ENCODE measurements at places on chromosomes 12 and 14.

GRCh38 chr14:52878469-52878868, 72.4 kb downstream of the FERMT2 start:
- H3K27me3 ChIP-seq = no peaks in the 10 kb centered on the region
- H3K4me1 ChIP-seq = no peaks in the 10 kb centered on the region
- no peak overlapping the region for H3K27ac ChIP-seq
- no peak overlapping the region for H3K4me3 ChIP-seq
- no peaks in the 10 kb centered on the region for H3K36me3 ChIP-seq

- H3K27ac ChIP-seq = no peak overlapping the region
- DNase-seq = no peak
- no peak overlapping the region for H3K4me3 ChIP-seq
- H3K4me1 ChIP-seq = no peaks in the 10 kb centered on the region
Measured at GRCh38 chr12:41846718-41847117, 298.0 kb downstream of the GXYLT1 start.

GRCh38 chr12:117151403-117152031, 38.8 kb downstream of the FBXO21 start:
- no peaks in the 10 kb centered on the region for H3K27me3 ChIP-seq
- no peak overlapping the region for H3K4me3 ChIP-seq
- DNase-seq = no peak
- H3K36me3 ChIP-seq = peaks cover 8% of the 10 kb centered on the region

DNA sequence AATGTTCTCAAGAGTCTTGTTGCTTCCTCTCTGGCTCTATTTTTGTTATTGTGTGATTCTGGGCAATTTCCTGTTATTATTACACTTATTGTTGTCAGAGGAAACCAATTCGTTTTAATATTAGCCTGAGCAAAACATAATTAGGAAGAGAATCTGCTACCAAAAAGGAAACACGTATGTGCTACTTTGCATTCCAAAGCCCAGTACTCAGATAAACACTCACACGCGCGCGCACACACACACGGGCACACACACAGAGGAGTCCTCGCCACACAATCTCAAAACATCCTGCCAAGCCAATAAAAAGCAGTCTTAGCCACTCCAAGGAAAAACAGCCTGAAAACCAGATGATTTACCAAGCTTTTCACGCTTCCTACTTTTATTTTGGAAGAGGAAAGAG, 400.7 kb downstream of the NUAK1 start:
- no peak for DNase-seq
- no peak overlapping the region for H3K4me3 ChIP-seq
- no peak overlapping the region for H3K27ac ChIP-seq

- H3K4me3 ChIP-seq = peak overlapping the region; percentile 8
- no peaks in the 10 kb centered on the region for H3K36me3 ChIP-seq
- DNase-seq = peak; percentile 66
- peaks cover 2% of the 10 kb centered on the region for H3K27me3 ChIP-seq
- H3K27ac ChIP-seq = no peak overlapping the region
Measured at GRCh38 chr14:77965919-77966435, 166.1 kb downstream of the ADCK1 start.

DNA sequence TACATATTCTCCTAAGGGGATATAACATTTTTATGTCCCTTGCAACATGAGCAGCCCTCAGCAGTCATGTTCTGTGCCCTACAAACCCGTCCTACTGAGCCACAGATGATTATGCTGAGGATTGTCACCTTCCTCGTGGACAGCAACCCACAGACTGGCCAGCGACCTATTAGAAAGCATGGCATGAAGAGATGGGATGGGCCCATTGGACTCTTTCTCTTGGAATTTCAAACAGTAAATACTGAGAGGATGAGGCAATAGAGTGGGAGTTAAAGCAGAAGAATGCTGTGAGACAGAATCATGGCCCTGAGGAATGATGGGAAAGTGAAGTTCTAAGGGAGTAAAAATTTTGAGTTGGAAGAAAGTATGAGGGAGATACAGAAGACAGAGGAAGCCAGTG, 149.9 kb upstream of the BTG1 start:
- H3K27me3 ChIP-seq = no peaks in the 10 kb centered on the region
- no peak overlapping the region for H3K27ac ChIP-seq

Data from mesendoderm (in vitro differentiated cells).